ENCODE measurements at places on chromosomes 6 and 20.

GRCh38 chr6:166494101-166494441, 92.4 kb downstream of the RAMACL start:
- no peak for DNase-seq

GRCh38 chr6:170444056-170444591, 109.0 kb downstream of the PSMB1 start:
- no peak for DNase-seq

GRCh38 chr20:49859011-49859410, 46.4 kb downstream of the SLC9A8 start:
- no peak for DNase-seq

- no peak for DNase-seq
Observed at GRCh38 chr6:170435766-170436165, 117.3 kb downstream of the PSMB1 start.

- DNase-seq = no peak
Observed at GRCh38 chr6:117477988-117478852, 4.3 kb upstream of the DCBLD1 start.

- no peak for DNase-seq
Observed at GRCh38 chr20:39879296-39879695, 809.7 kb downstream of the MAFB start.

Measured in activated CD8-positive, alpha-beta memory T cell treated with anti-CD3 and anti-CD28 coated beads for 1 hour (primary cell).